ENCODE measurements at places on chromosomes 16 and 17. TPM values are rescaled to one million over a fixed set of nuclear protein-coding genes. Genes with fewer than 3 reads are reported as not detected.
A peak's percentile ranks its signal among the peaks of the same experiment; 100 is the strongest.

Gene NSF
- 27.5 TPM for total RNA-seq

Gene SHCBP1
- total RNA-seq = 29.1 TPM

Gene KRT17
- total RNA-seq = not detected

- DNase-seq = peak; percentile 50
Observed at GRCh38 chr17:20896153-20896649, 146.6 kb downstream of the USP22 start.

DNA sequence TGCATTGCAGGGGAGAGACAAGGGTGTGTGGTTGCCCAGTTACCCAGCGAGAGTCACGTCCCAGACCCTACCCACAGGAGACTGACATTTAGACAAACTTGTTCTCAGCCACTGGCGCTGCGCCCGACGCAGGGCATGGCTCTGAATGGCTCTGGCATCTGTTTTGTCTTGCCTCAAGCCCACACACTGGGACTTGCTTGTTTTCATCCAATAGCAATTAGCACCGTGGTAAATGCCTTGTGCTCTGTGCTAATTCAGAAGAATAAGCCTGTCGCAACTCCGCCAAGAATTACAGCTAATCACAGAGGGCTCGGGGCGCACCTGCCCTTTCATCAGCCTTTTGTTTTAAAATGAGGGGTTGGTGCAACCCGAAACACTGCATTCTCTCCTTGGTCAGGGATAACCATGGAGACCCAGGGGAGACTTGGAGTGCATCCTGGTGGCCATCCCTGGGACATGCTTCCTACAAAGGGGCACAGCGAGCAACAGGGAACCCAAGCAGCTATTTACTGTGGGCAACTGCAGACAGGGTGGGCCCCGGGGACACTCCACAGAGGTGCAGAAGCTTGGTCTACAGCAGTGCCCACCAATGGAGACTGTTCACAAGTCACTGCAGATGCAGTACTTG, 220.6 kb upstream of the ZFHX3 start:
- no peak for DNase-seq

Gene RAD51C
- 87.2 TPM for total RNA-seq

Gene EMC8
- 32.9 TPM for total RNA-seq

Gene ZNF205
- 0.32 TPM for total RNA-seq

Gene DPEP3
- 0.11 TPM for total RNA-seq

DNA sequence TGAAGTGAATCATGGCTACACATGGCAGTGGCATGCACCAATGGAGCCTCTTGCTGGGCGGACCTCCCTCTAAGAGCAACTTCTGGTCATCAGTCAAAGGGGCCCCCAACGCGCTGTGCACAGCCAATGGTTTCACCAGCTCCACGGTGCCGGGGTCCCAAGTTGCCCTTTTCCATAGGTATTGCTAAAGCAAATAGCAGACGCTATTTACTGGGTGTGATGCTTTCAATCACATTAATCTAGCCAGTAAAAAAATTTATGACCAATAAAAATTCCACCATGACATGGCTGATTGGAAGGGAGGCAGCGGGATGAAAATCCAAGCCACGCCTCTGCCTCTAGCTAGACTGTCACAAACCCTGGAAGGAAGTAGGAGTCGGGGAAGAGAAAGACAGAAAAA, 680.3 kb upstream of the SOX9 start:
- DNase-seq = no peak

DNA sequence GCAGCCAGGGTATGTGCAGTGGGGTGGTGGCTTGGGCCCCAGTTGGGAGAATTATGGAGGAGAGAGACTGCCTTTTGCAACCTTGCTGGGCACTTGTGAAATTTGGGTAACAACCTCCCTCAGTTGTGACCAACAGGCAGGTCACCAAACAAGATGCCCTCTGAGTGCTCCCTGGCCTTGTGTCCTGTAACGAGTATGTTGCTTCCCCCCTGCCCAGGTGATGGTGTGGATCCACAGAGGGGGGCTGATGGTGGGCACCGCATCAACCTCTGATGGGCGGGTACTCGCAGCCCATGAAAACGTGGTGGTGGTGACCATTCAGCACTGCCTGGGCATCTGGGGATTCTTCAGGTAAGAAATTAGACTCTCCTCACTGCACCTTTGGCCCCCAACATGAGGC, 74.3 kb downstream of the SLC6A2 start:
- no peak for DNase-seq

Gene C17orf100
- 1.6 TPM for total RNA-seq

DNA sequence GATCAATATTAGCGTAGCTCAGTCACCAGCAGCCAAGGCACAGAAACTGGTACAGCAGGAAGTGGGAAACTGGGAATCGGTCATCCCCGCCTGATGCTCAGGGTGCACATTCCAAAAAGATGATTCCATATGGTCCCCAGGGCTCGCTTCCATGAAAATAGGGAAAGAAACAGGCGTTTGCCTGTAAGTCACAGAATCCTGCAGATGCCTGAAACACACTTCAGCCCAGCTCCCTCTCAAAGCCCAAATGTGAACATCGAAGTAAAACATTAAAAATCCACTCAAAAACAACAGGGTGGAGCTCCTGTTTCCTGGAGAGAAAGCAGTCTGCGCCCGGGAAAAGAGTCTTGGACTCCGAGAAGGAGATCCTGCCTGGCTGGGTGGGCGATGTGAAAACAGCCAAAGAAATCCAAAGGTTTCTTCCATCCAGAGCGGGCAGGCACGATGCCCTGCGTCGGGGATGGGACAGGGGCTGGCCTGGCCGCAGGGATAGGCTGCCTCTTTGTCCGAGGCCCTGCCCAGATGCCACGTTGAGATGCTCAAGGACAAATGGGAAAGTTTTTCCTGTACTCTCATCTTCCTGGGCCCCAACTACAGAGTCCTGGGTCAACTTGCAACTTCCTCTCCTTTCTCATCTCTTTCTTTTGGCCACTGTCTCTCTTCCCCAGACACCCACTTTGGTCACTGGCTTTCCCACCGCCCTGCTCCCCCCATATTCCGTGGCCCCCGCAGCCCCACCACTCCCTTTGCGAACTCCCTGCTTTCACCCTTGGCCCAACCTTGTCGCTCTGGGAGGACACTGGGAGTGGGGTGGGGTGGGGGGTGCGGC, 743 bp downstream of the WIPI1 start:
- DNase-seq = no peak

Gene ATP2A1
- 3.4 TPM for total RNA-seq

DNA sequence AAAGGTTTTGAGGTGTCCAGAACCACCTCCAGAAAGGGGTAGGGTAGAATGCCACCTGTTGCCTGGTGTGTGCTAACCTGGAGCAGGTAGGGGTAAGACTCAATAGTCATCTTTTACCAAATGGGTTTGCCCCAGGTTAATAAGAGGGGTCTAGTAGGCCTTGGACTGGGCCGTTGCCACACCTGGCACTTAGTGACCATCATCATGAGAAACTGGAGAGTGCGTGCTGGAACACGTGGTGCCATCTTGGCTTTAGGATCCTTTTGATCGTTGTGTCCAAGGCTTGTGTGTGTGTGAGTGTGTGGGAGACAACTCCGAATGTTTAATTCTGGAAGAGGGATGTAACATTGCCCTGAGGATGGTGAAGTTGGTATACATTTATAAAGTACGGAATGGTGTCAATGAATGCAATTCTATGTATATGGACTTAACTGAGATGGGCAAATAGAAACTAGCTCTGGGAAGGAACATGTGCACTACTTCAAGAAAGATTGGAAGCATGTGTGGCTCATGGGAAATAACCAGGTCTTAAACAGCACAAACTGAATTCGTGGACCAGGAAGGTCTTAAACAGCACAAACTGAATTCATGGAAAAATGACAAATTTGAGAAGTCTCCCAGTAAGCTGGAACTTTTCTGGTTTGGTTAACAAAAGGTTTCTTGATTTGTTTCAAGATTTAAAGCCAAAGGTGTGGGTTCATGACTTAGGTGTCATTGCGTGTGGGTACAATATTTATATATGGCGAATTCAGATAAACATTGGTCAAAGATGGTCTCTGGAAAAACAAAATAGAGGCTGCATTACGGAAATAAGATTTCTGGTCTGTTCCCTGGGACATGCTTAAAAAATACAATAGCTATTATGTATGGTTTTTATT, 7.2 kb downstream of the FUS start:
- DNase-seq = no peak

DNA sequence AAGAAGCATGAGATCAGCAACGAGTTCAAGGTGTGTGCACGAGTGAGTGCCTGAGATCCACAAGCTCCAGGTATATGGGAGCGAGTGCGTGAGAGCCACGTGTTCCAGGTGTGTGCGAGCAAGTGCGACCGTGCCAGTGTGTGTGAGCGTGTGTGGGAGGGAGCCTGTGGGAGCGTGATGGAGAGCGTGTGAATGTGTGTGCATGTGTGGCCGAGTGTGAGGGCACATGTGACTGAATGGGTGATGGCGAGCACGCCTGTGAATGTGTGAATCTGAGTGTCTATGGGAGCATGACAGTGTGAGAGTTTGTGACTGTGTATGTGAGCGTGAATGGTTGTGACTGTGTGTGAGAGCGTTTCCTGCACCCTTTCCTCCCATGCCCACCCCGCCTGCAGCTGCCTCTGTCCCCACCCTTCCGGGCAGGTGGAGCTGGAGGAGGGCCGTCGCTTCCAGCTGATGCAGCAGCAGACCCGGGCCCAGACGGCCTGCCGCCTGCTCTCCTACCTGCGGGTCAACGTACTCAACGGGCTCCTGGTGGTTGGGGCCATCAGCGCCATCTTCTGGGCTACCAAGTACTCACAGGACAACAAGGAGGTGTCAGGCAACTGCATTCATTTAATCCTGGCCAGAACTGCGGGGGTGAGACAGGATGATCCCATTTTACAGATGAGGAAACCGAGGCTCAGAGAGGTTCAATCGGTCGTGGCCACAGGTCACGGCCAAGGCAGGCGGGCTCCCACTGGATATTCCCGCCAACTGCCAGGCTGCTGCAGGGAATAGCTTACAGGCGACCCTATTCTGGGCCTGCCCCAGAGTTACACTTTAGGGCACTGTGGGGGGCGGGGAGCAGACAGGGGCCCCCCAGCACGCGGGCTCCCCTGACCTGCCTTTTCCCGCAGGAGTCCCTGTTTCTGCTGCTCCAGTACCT, 3.7 kb downstream of the TMC8 start:
- DNase-seq = peak; percentile 88

GRCh38 chr16:67269766-67270165, 9.6 kb upstream of the PLEKHG4 start:
- no peak for DNase-seq

Gene MMP15
- 0.43 TPM for total RNA-seq

Gene FUS
- 647 TPM for total RNA-seq

GRCh38 chr16:24577167-24577566, 37.8 kb downstream of the RBBP6 start:
- no peak for DNase-seq

DNA sequence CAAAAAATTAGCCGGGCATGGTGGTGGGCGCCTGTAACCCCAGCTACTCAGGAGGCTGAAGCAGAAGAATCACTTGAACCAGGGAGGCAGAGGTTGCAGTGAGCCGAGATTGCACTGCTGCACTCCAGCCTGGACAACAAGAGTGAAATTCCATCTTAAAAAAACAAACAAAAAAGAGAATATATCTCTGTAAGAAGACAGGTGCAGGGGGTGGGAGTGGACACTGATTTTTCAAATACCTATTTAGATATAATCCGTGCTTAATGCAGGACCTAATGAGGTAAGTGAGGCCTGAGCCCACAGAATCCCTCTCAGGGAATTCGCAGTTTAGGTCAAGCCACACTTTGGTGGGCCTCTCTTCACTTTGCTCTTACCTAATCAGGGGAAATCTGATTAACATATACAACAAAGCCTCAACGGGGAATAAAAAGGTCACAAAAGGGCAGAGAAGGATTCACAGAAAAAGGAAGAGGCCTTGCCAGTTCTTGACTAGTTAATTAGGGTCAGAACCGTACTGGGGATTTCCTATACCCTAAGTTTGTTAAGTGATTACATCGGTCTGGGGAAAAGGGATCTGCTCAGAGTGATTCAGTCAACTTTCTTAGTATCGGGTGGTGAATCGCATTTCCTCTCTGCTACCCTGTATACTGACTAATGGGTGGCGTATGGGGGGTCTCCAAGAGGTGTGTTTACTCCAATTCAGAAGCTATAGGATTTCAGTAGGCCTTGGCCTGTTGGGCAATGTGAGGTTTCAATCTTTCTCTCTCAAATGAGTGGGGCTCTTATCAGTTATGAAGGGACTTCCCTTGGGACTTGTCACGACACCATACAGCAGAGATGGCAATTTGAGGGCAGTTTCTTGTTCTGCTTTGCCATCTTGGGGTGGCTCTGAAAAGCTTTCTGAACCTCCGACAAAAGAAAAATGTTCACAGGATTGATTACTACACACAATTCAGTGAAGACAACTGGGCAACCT, 1.9 kb upstream of the NFAT5 start:
- DNase-seq = peak; percentile 82

DNA sequence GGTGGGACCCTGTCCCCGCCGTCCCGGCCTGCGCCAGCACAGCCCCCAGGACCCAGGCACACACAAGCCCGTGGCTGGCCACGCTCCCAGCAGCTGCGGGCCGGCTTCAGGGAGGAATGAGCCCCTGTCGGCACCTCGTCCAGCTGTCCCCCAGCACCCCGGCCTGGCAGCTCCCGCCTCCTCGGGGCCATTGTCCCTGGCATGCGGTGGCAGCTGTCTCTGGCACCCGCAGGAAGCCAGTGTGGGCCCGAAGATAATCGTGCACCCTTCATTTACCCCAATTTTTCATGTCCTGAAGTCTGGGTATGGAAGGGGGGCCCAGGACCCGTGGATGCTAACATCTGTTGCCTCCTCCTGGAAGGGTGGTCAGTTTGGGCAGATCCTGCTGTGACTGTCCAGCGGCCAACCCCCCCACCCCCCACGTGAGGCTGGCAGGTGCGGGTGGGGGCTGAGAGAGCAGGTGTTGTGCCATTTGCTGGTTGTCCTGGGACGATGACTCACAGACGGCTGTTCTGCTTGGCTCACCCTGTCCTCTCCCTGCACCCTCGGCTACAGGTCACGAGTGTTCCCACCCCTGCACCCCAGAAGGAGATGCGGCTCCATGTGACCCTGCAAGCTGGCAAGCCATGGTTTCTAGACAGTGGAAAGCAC, 4.0 kb upstream of the LMF1 start:
- no peak for DNase-seq

- DNase-seq = no peak
Observed at GRCh38 chr16:11389631-11390565, 44.6 kb downstream of the RMI2 start.

GRCh38 chr17:74646231-74646630, 22.7 kb upstream of the CD300E start:
- DNase-seq = no peak

GRCh38 chr17:64692187-64692586, 30.1 kb upstream of the SMURF2 start:
- no peak for DNase-seq

GRCh38 chr17:58679263-58680037, 12.4 kb downstream of the TEX14 start:
- DNase-seq = no peak

- DNase-seq = no peak
Observed at GRCh38 chr16:89192956-89193575, 7.3 kb downstream of the SLC22A31 start.

Gene HOXB7
- 0.25 TPM for total RNA-seq

Gene ITGAE
- 20.9 TPM for total RNA-seq

Gene C1QTNF8
- total RNA-seq = not detected

Gene SLFN14
- not detected for total RNA-seq

GRCh38 chr16:63925221-63925620, 1196.6 kb downstream of the CDH11 start:
- no peak for DNase-seq

Data from activated CD4-positive, alpha-beta T cell treated with anti-CD3 and anti-CD28 coated beads for 36 hours (primary cell).